ENCODE measurements at places on chromosomes 4 and X.

DNA sequence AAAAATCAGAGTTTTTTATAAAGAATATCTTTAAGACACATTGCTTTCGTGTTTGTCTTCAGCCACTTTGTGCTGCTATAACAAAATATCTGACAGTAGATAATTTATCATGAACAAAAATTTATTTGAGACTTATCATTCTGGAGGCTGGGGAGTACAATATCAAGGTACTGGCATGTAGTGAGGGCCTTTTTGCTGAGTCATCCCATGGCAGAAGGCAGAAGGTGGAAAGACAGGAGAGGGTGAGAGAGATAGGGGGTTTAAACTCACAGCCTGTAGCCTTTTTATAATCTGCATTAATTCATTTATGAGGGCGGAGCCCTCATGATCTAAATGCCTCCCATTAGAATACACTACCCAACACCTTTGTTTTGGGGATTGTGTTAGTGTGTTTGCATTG is 431.2 kb upstream of the FAM47C start:
- DNase-seq: no peak

- DNase-seq: no peak
Measured at GRCh38 chr4:48270951-48271473, 1.4 kb upstream of the TEC start.

DNA sequence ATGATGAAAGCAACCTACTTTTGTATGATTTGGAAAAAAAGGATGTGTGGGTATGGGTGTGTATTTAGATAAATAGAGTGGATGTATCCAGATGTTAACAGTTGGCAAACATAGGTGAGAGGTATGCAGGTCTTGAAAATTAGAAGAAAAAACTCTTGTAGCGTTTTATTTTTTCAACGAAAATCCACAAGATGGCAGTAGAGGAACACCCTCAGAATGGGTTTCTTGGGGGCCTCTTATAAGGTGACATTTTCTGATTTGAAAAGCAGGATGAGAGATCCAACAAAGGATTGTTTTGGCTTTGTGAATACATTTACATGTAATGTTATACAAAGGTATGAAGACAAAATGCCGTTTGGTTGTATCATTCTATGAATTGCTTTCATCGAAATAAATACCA is 68.3 kb downstream of the FMR1NB start:
- DNase-seq: peak; percentile 33

- no peak for DNase-seq
Measured at GRCh38 chr4:121881158-121881557, 10.9 kb upstream of the BBS7 start.

- DNase-seq: no peak
Measured at GRCh38 chr4:68299492-68300457, 50.1 kb downstream of the YTHDC1 start.

GRCh38 chrX:19904778-19905367 is 17.5 kb upstream of the SH3KBP1 start:
- peak; percentile 41 for DNase-seq

DNA sequence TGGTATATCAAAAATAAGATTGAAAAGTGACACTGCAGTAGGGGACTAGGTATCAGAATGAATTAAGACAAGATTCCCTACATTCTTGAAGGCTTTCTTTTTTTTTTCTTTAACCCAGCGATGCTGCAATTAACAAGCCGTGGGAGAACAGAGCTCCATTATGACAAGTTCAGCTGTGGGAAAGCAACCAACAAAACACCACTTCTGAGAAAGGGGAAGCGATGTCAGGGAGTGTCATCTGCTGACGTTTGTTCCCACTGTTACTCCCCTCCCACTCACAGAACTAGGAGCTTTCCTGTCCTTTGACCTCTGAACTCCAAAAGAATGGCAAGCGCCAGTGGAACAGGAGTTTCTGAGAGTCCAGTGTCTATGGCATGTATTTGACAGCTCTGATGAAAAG is 90.2 kb upstream of the SLITRK2 start:
- DNase-seq: no peak

DNA sequence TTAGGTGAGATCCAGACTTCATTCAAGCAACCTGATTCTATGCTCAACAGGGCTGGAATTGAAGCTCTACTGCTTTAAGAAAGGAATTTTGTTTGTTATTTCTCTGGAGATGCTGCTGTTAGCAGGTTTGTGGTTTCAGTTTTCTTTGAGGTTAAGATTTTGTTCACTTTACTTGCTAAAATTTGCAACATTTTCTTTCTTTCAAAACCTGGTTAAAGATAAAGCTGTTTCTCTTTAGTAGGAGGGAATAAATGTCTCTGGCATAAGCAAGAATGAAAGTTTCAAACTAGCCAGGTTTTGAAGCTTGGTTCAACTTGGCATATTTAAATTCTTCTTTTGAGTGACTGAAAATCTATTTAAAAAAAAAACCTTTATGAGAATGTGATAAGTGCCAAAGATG is 660.6 kb upstream of the NR3C2 start:
- DNase-seq: no peak

DNA sequence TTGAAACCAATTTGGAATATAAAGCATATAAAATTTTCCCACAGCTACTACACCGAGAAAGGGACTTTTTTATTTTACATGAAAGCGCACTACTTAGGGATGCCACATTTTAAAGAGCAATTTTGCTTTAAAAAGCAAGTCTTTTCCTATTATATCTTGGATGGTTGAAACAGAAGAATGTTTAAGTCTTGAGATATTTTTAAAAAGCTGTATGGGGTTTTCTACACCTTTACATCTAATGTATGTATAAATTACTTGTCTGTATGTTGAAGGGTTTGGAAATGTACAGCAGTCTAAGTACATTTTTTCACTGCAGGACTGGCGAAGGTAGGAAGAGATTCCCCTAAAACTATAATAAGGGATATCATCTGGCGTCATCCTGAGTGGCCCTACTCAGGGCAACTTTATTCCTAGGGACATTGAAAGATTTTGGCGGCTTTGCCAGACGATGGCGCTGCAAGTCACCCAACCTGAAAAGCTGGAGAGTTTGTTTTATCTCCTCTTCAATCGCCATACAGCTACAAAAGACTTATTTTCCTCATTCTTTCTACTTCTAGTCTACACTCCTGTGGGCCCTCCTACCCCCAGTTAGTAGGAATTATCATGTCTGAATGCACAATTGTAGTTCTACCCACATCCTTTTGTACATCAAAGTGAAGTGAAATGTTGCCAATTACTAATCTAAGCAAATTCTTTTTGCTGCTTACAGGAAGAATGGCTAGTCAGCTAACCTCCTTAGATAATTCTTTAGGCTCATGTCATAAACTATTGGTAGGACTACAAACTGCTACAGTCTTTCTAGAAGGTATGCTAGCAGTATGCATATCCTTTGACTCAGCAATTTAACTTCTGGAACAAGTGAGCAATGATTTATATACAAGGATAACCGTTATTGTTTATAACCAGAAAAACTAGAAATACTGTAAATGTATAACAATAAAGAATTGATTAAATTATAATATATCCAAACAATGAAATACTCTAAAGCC is 782 bp upstream of the NEK1 start:
- peak; percentile 77 for DNase-seq

GRCh38 chr4:153499005-153499404 is 32.8 kb downstream of the TMEM131L start:
- DNase-seq: no peak

DNA sequence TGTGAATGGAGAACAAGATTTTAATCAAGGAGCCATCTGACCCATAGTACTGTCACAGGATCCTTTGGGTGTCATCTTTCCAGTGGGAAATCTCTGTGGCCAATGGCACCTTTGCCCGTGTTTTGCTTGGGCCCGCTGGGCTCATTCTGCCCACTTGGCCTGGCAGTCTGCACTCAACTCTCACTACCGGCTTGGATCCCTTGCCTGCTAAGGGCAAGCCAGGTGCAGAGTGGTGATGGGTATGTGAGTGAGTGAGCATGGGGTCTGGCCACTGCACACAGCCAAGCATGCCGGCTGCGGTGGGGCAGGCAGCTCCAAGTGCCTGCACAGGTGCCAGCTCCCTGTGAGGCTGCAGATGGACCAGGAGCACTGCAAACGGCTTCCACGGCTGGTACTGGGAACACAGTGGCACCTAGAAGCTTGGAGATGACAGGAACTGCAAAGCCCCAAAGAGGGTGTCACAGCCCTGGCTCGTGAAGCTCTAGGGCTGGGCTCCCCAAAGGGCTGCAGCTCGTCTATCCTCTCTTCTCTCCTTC is 454.5 kb downstream of the TMA16 start:
- no peak for DNase-seq

DNA sequence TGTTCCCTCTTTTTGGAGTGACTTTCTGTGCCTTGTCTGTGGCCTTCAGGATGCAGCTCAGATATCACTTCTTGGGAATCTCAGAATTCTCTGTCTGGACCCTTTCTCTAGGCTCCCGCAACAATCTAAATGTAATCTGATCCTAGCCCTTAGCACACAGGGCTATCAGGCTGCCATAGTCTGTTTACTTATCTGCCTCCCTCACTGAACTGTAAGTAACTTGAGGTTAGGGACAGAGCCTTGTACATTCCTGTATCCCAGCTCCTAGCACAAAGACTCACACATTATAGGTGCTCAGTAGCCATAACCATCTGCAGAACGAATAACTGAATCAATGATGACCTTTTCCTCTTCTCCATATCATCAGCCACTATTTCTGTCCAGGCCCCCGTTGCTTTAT is 69.5 kb downstream of the RTL9 start:
- DNase-seq: no peak

DNA sequence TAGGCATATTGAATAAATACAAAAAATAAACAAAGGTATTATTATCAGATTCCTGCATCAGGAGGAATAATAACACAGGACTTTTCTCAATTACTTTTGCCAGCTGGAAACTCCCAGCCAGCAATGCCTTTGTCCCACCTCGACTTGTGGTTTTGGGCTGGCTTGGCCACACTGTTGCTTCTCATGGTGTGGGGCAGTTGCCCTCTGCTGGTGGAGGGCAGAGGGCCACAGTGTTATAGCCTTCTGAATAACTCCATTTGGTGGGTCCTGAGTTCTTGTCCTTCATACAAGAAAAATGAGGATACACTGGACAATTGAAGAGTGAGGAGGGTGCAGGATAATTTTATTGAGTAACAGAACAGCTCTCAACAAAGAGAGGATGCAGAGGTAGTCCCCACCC is 1206.0 kb upstream of the ADGRL3 start:
- no peak for DNase-seq

- no peak for DNase-seq
Measured at GRCh38 chr4:150943818-150944217, 71.3 kb downstream of the LRBA start.

- DNase-seq: no peak
Measured at GRCh38 chr4:122914292-122914904, 8.0 kb downstream of the NUDT6 start.

GRCh38 chrX:44433556-44433955 is 90.1 kb upstream of the EFHC2 start:
- DNase-seq: no peak

- DNase-seq: no peak
Measured at GRCh38 chr4:138909587-138909986, 106.0 kb upstream of the NOCT start.

DNA sequence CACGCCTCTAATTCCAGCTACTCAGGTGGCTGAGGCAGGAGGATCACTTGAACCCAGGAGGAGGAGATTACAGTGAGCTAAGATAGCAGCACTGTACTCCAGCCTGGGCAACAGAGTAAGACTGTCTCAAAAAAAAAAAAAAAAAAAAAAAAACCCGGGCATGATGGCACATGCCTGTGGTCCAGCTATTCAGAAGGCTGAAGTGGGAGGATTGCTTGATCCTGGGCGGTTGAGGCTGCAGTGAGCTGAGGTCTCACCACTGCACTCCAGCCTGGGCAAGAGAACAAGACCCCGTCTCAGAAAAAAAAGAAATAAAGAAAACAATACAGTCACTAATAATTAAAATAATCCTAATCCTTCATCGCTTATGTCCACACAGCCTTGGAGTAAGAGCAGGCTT is 68.1 kb downstream of the APBB2 start:
- no peak for DNase-seq

DNA sequence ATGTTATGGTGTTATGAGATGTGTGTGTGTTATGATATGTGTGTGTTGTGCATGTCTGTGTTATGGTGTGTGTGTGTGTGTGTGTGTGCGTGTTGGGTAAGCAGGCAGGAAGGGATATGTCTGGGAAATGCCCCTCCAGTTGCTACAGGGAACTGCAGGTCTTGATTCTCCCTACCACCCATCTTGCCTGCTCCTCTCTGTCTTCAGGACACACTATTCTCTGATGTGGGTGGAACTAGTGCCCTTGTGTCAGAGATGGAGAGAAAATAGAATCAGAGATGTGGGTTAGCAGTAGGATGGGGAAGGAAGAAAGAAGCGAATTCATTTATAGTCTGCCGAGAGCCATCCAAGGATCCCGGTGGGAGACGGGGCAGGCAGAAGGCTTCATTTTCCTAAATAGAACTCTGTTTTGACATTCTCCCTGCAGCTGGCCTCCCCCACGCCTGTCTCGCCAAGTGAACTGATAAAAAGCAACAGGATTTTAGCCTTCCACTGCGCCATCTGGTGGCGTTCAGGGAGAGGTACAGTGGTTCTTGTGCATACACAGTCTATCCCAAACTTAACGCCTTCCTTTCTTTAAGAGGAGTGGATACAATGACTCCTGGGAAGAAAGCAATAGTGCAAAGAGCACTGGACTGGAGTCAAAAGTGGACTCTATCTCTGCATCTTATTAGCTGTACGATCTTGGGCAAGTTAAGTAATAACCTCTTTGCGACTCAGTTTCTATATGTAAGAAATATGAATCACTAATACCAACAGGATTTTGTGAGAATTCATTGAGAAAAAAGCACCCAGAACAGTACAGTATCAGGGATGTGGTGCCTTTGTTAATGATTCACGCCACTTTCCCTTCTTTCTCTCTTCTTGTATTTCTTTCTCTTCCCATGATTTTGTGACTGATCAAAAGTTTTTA is 14.1 kb upstream of the MGST2 start:
- peak; percentile 74 for DNase-seq

All from fibroblast of skin of right biceps (primary cell).